Tibial nerve (tissue), 4 donors: ENCODE measurements at places on chromosomes 5 and 9. TPM values are rescaled to one million over a fixed set of nuclear protein-coding genes. Genes with fewer than 3 reads are reported as not detected.
A peak's percentile ranks its signal among the peaks of the same experiment; 100 is the strongest.

GRCh38 chr9:70474413-70474812 lies 60.0 kb upstream of the KLF9 start:
- DNase-seq, result no peak
- peaks cover 59% of the 10 kb centered on the region for H3K4me1 ChIP-seq
- no peaks in the 10 kb centered on the region for H3K27me3 ChIP-seq
- peak overlapping the region; percentile 99 for H3K27ac ChIP-seq
- H3K4me3 ChIP-seq, result no peak overlapping the region

- no peak for DNase-seq
- no peaks in the 10 kb centered on the region for H3K36me3 ChIP-seq
- no peaks in the 10 kb centered on the region for H3K27me3 ChIP-seq
Observed at GRCh38 chr5:141783005-141783946, 94.9 kb downstream of the PCDH1 start.

- no peaks in the 10 kb centered on the region for H3K27me3 ChIP-seq
- no peaks in the 10 kb centered on the region for H3K4me1 ChIP-seq
- no peak overlapping the region for H3K27ac ChIP-seq
- H3K4me3 ChIP-seq, result no peak overlapping the region
- DNase-seq, result no peak
Observed at GRCh38 chr5:17398866-17399835, 98.9 kb upstream of the TAF11L2 start.

GRCh38 chr9:124284940-124285441 lies 27.2 kb downstream of the NEK6 start:
- H3K4me1 ChIP-seq, result peaks cover 19% of the 10 kb centered on the region
- peak; percentile 51 for DNase-seq
- no peaks in the 10 kb centered on the region for H3K36me3 ChIP-seq

SARDH gene
- 5.4 TPM for total RNA-seq

TMC1 gene
- total RNA-seq, result not detected
